Activated CD8-positive, alpha-beta T cell treated with anti-CD3 and anti-CD28 coated beads, Interleukin-2, amount 10 ng/mL, durations not matched to agents 7 days and 5 days (primary cell): ENCODE measurements at places on chromosomes 6 and 20. TPM values are rescaled to one million over a fixed set of nuclear protein-coding genes. Genes with fewer than 3 reads are reported as not detected.
A peak's percentile ranks its signal among the peaks of the same experiment; 100 is the strongest.

Gene FAM83D
- 25.6 TPM for total RNA-seq

Gene ANGPT4
- total RNA-seq = not detected

Gene ERVFRD-1
- total RNA-seq = not detected

Gene KHDRBS2
- total RNA-seq = not detected

Gene BPIFB4
- total RNA-seq = not detected

Gene KIFC1
- total RNA-seq = 175 TPM

Gene RIPOR2
- total RNA-seq = 156 TPM

DNA sequence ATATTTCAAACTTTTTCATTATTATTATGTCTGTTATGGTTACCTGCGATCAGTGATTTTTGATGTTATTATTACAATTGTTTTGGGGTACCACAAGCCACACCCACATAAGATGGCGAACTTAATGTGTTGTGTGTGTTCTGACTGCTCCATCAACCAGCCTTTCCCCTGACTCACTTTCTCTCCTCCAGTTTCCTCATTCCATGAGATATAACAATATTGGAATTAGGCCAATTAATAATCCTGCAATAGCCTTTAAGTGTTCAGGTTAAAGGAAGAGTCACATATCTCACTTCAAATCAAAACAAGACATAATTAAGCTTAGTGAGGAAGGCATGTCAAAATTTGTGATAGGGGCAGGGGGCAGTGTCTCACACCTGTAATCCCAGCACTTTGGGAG is 16.3 kb upstream of the POPDC3 start:
- peaks cover 10% of the 10 kb centered on the region for H3K27me3 ChIP-seq
- DNase-seq = no peak
- no peak overlapping the region for H3K27ac ChIP-seq
- H3K4me1 ChIP-seq = no peaks in the 10 kb centered on the region
- H3K36me3 ChIP-seq = no peaks in the 10 kb centered on the region

GRCh38 chr6:76422511-76423213 is 350.2 kb upstream of the IMPG1 start:
- H3K27ac ChIP-seq = no peak overlapping the region
- no peak for DNase-seq
- H3K4me1 ChIP-seq = no peaks in the 10 kb centered on the region
- H3K27me3 ChIP-seq = no peaks in the 10 kb centered on the region
- no peaks in the 10 kb centered on the region for H3K36me3 ChIP-seq

DNA sequence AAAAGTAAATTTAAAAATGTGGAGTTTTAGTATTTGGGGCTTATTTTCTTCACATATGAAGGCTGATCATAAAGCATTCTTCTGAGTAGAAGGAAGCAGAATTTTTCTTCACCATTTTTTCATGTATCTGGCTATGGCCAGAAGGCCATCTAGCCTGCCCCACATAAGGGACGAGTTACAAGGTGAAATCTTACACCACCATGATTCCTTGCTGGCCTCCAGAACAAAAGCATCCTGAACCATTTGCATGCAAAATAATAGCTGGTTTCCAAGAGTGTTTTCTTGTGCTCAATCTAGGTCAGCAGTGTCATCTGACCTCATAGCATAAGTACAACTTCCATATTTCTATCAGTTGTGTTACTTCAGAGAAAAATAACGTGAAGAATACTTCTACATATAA is 93.1 kb downstream of the BMP5 start:
- H3K27ac ChIP-seq = no peak overlapping the region
- no peak for DNase-seq
- no peaks in the 10 kb centered on the region for H3K27me3 ChIP-seq
- no peak overlapping the region for H3K4me3 ChIP-seq

- no peak overlapping the region for H3K4me3 ChIP-seq
- peaks cover 6% of the 10 kb centered on the region for H3K27me3 ChIP-seq
- DNase-seq = peak; percentile 14
- peaks cover 3% of the 10 kb centered on the region for H3K36me3 ChIP-seq
These were observed 83.9 kb downstream of the DLL1 start for GRCh38 chr6:170206851-170207431.

- H3K27me3 ChIP-seq = no peaks in the 10 kb centered on the region
- peaks cover 74% of the 10 kb centered on the region for H3K36me3 ChIP-seq
- H3K4me3 ChIP-seq = no peak overlapping the region
- H3K27ac ChIP-seq = no peak overlapping the region
- DNase-seq = no peak
These were observed 20.9 kb downstream of the ZSCAN12 start for GRCh38 chr6:28378644-28379043.

GRCh38 chr6:17101422-17102257 is at the start of gene STMND1:
Gene STMND1, plus strand, starts transcription at chr6:17102050. Its CDS starts 208 bp downstream, at chr6:17102258.
- no peak within 1 kb of the TSS for H3K4me3 ChIP-seq
- H3K36me3 ChIP-seq = no peaks in the 10 kb centered on the region
- H3K27me3 ChIP-seq = peaks cover 37% of the 10 kb centered on the region
- no peak for DNase-seq

DNA sequence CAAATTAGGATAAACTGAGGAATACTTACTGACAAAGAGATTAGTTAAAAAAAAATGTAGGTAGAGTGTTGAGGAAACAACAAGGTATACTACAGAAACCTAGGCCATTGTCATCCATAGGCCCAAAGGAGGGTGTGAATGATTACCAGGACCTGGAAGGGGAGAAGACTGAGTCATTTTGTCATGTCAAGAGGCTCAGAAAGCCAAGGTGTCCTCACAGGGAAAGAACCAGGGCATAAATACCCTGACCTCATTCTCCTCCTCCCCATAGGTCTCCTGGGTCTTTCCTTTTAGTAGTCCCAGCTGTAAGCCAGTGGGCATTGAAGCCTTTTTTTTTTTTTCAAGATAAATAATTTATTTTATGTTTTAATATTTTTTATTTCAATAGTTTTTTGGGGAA is 582.1 kb upstream of the JAG1 start:
- no peaks in the 10 kb centered on the region for H3K27me3 ChIP-seq
- no peaks in the 10 kb centered on the region for H3K36me3 ChIP-seq
- H3K27ac ChIP-seq = no peak overlapping the region

DNA sequence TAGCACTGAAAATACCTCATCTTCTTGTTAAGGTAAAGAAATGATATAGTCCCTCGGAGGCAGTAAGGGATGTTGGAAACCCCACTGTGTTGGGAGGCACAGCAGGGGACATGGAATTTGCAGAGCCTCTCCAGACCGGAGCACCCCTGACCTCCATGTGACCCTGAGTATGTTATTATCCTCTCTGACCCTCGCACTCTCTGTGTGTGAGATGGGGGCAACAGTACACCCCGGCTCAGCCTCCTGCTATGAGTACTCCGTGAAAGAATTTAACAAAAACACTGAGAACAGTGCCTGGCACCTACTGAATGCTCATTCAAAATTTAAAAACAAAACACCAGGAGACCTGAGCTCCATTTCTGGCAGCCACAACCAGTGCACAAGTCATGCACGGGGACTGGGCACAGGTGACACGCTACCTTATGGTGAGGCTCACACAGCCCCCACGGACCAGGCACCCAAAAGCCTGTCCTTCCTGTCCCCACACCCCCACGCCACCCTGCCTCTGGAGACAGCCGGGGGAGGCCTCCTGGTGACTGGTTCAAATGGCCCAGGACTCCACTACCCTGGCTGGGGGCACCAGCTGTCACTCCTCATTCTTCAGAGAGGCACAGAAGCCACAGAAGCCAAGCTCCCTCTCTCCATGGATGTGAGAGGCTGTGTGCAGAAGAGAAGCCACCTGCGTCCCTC is 6.1 kb downstream of the NINL start:
- DNase-seq = no peak
- no peak overlapping the region for H3K27ac ChIP-seq
- peaks cover 5% of the 10 kb centered on the region for H3K4me1 ChIP-seq
- H3K4me3 ChIP-seq = no peak overlapping the region

DNA sequence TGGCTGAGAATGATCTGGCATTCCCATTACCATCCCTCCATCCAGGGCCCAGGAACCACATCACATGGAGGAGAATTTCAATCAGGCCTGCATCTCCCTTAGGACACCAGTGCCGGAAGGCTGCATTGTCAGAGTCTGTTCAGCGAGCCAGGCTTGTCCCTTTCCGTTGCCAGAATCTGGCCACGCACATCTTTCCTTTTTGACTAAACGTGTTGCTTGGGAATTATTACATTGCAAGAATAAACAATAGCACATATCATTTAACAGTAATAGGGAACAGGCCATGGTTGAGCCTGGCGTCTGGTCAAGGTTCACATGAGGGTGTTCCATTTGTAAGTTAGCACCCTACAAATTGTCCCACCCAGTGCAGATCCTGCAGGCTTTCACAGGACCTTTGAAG is 42.8 kb downstream of the SOBP start:
- no peak overlapping the region for H3K27ac ChIP-seq
- peaks cover 9% of the 10 kb centered on the region for H3K27me3 ChIP-seq
- H3K36me3 ChIP-seq = no peaks in the 10 kb centered on the region
- H3K4me3 ChIP-seq = no peak overlapping the region
- H3K4me1 ChIP-seq = no peaks in the 10 kb centered on the region

DNA sequence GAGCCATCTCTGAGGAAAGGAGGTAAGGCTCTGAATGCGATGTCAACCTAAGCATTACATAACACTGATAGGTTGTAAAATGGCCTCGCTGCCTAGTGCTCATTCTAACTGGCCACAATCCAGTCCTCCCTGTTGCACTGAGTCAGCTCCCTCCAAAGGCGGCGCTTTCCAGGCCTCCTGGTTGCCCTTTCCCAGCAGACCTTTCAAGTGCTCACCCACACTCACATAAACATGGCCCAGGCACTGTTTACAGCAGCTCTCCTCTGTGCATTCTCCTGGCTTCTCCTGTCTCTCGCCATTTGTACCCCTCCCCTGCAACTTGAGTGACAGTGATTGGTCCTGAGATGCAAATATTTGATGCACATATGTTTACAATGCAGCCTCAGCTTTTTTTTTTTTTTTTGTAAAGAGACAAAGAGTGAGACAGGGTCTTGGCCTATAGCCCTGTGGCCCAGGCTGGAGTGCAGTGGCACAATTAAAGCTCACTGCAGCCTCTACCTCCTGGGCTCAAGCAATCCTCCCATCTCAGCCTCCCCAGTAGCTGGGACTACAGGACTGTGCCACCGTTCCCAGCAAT is 36.8 kb upstream of the PRND start:
- H3K4me3 ChIP-seq = peak overlapping the region; percentile 88
- DNase-seq = no peak
- H3K4me1 ChIP-seq = peaks cover 58% of the 10 kb centered on the region
- H3K27me3 ChIP-seq = peaks cover 7% of the 10 kb centered on the region

- DNase-seq = no peak
- no peak overlapping the region for H3K27ac ChIP-seq
These were observed 21.7 kb upstream of the BNIP5 start for GRCh38 chr6:36358226-36358915.

DNA sequence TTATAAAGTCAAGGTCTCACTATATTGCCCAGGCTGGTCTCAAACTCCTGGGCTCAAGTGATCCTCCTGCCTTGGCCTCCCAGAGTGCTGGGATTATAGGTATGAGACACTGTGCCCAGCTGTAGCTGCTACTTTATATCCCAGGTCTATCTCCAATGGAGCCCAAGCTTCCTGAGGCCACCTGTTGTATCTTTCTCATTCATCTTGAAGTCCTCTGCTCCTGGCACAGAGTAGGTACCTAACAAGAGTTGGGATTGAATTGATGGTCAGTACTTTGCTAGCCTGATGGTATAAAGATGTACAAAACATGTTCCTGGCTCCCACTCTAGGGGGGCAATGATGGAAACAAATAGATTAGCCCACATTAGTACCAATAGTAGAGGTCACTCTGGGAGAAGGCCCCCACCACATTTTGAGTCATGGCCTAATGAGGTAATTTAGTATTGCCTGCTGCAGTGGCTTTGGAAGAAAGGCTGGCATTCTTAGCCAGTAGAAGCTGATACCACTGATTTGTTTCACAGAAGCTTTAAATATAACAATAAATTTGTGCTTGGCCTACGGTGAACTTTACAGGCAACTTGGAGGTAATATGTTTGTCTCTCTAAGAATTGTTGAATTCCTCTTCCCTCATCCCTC is 5.4 kb downstream of the PTPN1 start:
- peaks cover 62% of the 10 kb centered on the region for H3K36me3 ChIP-seq
- DNase-seq = no peak
- peak overlapping the region; percentile 91 for H3K27ac ChIP-seq
- H3K27me3 ChIP-seq = no peaks in the 10 kb centered on the region
- peak overlapping the region; percentile 72 for H3K4me3 ChIP-seq

GRCh38 chr6:158629367-158630221 is 14.9 kb downstream of the DYNLT1 start:
- H3K27ac ChIP-seq = peak overlapping the region; percentile 48
- no peak overlapping the region for H3K4me3 ChIP-seq
- peaks cover 64% of the 10 kb centered on the region for H3K36me3 ChIP-seq
- no peaks in the 10 kb centered on the region for H3K27me3 ChIP-seq
- peak; percentile 37 for DNase-seq

- DNase-seq = no peak
- no peak overlapping the region for H3K4me3 ChIP-seq
- no peak overlapping the region for H3K27ac ChIP-seq
- H3K36me3 ChIP-seq = no peaks in the 10 kb centered on the region
- H3K4me1 ChIP-seq = no peaks in the 10 kb centered on the region
These were observed 290.3 kb downstream of the UBE3D start for GRCh38 chr6:82775361-82775760.

DNA sequence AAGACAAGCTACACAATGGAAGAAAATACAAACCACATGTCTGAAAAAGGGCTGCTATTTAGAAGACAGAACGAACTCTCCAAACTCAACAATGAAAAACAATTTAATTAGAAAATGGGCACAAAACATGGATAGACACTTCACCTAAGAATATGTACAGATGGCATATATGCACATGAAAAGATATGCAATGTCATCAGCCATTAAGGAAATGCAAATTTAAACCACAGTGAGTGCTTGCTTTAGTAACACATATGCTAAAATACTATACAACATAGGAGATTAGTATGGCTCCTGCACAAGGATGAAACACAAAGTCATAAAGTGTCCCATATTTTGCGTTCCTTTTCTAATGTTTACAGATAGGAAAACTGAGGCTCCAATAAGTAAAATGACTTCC is 60.4 kb upstream of the FAM83B start:
- H3K36me3 ChIP-seq = no peaks in the 10 kb centered on the region
- H3K4me1 ChIP-seq = no peaks in the 10 kb centered on the region
- H3K27ac ChIP-seq = no peak overlapping the region
- no peaks in the 10 kb centered on the region for H3K27me3 ChIP-seq

- no peak overlapping the region for H3K27ac ChIP-seq
- no peak for DNase-seq
- no peaks in the 10 kb centered on the region for H3K27me3 ChIP-seq
- no peaks in the 10 kb centered on the region for H3K36me3 ChIP-seq
These were observed 89.5 kb downstream of the TIAM2 start for GRCh38 chr6:155084431-155085123.

GRCh38 chr6:112745765-112746164 is 398.6 kb downstream of the RFPL4B start:
- H3K27me3 ChIP-seq = no peaks in the 10 kb centered on the region
- DNase-seq = no peak
- H3K4me1 ChIP-seq = no peaks in the 10 kb centered on the region
- no peak overlapping the region for H3K27ac ChIP-seq
- H3K36me3 ChIP-seq = no peaks in the 10 kb centered on the region
- H3K4me3 ChIP-seq = no peak overlapping the region

GRCh38 chr6:111427341-111428116 is 55.5 kb downstream of the REV3L start:
- H3K36me3 ChIP-seq = peaks cover 30% of the 10 kb centered on the region
- H3K4me3 ChIP-seq = peak overlapping the region; percentile 44
- peaks cover 30% of the 10 kb centered on the region for H3K4me1 ChIP-seq
- DNase-seq = peak; percentile 41
- H3K27ac ChIP-seq = peak overlapping the region; percentile 47
- no peaks in the 10 kb centered on the region for H3K27me3 ChIP-seq
